ENCODE measurements at places on chromosomes 3 and 15.

DNA sequence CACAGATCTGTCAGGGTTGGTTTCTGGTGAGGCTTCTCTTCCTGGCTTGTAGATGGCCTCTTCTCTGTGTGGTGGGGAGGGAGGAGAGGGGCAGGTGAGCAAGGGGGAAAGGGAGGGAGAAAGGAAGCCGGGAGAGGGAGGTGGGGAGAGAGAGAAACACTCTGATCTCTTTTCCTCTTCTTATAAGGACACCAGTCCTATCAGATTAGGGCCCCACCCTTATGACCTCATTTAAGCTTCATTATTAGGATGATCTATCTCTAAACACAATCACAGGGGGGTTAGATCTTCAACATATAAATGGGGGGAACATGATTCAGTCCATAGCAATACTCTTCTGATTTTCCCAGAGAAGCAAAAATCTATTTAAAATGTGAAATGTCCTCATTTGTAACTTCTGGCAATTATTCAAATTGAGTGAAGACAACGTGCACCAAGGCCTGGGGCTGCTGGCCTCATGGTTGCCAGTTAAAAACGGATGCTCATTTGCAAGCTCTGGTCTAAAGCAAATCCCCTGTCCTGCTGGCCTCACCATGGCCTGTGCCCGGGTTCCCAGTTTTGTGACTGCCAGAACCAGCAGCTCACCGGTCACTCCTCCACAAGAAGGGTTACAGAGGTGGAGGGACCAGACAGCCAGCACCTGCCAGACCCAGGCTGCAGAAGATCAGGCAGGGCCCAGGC lies 8.3 kb downstream of the POMGNT2 start:
- no peak for DNase-seq

DNA sequence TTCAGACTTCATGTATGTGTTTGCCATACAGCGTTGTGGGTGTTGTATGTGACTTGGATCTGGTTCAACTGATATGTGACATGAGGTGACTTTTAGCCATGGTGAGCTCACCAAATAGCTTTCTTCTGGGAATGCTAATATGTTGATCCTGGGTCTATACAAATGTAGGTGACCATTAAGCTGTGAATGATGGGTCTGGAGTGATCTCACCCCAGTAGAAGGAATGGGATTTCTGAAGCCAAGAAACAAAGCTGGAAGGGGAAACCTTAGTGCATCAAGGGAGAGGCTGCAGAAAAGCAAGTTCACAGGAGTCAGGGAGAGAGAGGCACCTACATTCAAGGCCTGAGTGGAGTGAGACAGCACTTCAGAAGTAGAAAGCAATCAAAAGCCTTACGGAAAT lies 421.0 kb upstream of the THRB start:
- no peak for DNase-seq

DNA sequence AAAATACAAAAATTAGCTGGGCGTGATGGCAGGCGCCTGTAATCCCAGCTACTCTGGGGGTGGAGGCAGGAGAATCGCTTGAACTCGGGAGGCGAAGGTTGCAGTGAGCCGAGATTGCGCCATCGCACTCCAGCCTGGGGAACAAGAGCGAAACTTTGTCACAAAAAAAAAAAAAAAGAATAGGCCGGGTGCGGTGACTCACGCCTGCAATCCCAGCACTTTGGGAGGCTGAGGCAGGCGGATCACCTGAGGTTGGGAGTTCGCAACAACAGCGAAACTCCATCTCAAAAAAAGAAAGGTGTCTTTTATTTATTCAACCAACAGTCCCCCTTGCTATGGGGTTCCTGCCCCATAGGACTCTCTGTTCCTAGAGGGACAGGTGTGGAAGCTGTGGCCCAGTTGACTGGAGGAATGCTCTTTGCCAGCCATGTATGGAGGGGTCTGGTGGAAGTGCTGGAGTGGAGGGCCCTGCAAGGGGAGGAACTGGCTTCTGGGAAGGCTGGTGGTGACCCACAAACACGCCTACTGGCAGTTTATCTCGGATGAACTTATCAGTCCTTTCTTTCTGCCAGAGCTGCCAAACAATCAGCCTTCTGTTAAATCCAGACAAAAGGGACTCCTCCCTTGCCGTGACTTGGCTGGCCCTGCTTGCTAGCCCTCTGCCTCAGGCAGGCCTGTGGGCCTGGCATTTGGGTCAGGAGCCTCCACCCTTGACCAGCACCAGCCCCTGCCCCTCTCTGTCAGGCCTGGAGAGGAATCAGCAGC lies 4.6 kb upstream of the DAG1 start:
- no peak for DNase-seq

GRCh38 chr3:50671331-50671730 lies 3.4 kb upstream of the DOCK3 start:
- DNase-seq, result no peak

- no peak for DNase-seq
Measured at GRCh38 chr3:10205451-10206165, 40.9 kb downstream of the IRAK2 start.

- no peak for DNase-seq
Measured at GRCh38 chr15:39320886-39321285, 260.0 kb upstream of the THBS1 start.

DNA sequence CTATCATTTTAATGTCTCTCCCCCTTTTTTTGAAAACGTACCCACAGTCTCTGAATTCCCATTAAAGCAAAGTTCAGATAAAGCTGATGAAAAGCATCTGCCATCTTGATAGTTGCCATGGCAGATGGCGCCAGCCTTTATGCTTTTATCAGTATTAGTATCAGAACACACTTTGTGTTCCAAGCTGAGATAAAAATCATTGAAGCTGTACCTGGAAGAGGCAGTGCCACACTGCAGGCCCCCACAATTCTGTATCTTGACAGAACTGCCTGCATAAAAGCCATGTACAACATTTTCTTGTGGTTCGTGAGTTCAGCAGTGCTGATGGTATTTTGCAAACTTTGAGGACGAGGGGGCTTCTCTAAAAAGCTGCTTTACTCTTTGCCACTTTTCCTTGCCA lies 311.7 kb downstream of the SATB1 start:
- no peak for DNase-seq

GRCh38 chr15:52351206-52351908 lies 55.8 kb upstream of the MYO5C start:
- no peak for DNase-seq

GRCh38 chr3:15647611-15648167 lies 46.1 kb downstream of the BTD start:
- DNase-seq, result no peak

DNA sequence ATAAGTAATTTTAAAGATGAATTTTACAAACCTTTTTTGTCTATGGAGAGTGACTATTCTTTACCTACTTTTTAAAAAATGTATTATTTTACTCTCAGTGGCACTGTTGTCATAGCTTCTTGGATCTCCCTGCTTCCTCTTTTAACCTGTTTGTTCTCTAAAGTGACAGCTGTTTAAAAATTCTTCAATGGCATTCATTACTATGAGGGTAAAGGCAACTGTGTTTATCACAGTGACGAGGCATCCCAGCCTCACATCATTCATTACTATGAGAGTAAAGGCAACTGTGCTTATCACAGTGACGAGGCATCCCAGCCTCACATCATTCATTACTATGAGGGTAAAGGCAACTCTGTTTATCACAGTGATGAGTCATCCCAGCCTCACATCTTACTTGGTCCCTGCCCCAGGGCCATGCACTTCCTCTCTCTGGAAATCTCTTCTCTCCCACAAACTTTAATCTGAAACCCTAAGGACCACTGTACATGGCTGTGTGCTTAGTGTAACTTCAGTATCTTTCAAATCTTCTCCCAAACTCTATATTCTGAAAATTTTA lies 101.7 kb upstream of the ZNF717 start:
- DNase-seq, result no peak

DNA sequence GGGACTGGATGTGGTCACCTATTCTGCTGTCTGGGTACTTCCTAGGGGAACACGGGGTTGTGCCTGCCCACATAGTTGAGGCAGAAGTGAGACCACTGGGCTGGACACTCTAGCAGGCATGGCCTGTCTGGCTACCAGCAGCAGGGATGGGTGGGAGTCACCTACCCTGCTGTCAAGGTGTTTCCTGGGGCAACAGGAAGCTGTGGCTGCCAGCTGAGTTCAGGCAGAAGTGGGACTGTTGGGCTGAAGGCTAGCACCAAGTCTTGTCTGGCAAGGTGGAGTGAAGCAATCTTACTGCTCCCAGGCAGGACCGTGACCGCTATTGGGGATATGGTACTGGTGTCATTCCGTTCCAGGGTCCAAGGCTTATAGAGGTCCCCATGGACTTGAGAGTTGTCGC lies 20.3 kb upstream of the ZDHHC23 start:
- DNase-seq, result no peak

- peak; percentile 51 for DNase-seq
Measured at GRCh38 chr15:90871139-90871715, 2.8 kb downstream of the FURIN start.

Data from HAP-1 (cell line).